CD4-positive, alpha-beta memory T cell (primary cell): ENCODE measurements at places on chromosomes 16 and 17. TPM values are rescaled to one million over a fixed set of nuclear protein-coding genes. Genes with fewer than 3 reads are reported as not detected.

- no peaks in the 10 kb centered on the region for H3K27me3 ChIP-seq
- no peaks in the 10 kb centered on the region for H3K36me3 ChIP-seq
- no peak for DNase-seq
- no peaks in the 10 kb centered on the region for H3K4me1 ChIP-seq
- H3K27ac ChIP-seq, result no peak overlapping the region
Observed at GRCh38 chr17:42918902-42919521, 18.4 kb downstream of the G6PC1 start.

- DNase-seq, result no peak
- H3K36me3 ChIP-seq, result no peaks in the 10 kb centered on the region
- no peaks in the 10 kb centered on the region for H3K4me1 ChIP-seq
Observed at GRCh38 chr16:66706506-66706880, 9.9 kb upstream of the CMTM4 start.

Gene ACAP1
- total RNA-seq, result 516 TPM

DNA sequence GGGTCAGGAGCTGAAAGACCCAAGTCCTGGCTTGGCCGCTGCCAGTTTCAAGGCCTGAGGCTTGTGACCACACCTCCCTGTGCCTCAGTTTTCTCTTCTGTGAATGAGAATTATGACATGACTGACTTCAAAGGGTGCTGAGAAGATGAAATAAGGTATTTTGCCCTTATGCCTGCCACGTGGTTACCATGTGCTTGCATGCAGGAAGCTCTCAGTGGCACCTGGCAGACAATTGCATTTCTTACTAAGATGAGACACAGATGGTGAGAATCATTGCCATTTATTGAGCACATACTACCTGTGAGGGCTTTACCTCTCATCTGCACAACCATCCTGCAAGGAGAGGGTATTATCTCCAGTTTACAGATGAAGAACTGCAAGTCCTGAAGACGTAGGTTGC lies 69.8 kb downstream of the MRM1 start:
- no peak overlapping the region for H3K4me3 ChIP-seq
- peaks cover 47% of the 10 kb centered on the region for H3K4me1 ChIP-seq
- H3K27ac ChIP-seq, result no peak overlapping the region
- DNase-seq, result no peak
- no peaks in the 10 kb centered on the region for H3K36me3 ChIP-seq

GRCh38 chr16:87297918-87298631 lies 19.1 kb downstream of the C16orf95 start:
- H3K36me3 ChIP-seq, result no peaks in the 10 kb centered on the region
- no peak for DNase-seq
- H3K4me1 ChIP-seq, result peaks cover 3% of the 10 kb centered on the region
- no peak overlapping the region for H3K27ac ChIP-seq
- H3K4me3 ChIP-seq, result no peak overlapping the region

GRCh38 chr16:11797957-11798299 lies 870 bp upstream of the ZC3H7A start:
- no peaks in the 10 kb centered on the region for H3K27me3 ChIP-seq
- peak overlapping the region; percentile 62 for H3K4me3 ChIP-seq
- DNase-seq, result no peak
- H3K36me3 ChIP-seq, result no peaks in the 10 kb centered on the region
- peak overlapping the region; percentile 99 for H3K27ac ChIP-seq
- peaks cover 61% of the 10 kb centered on the region for H3K4me1 ChIP-seq

- H3K4me3 ChIP-seq, result no peak overlapping the region
- H3K27me3 ChIP-seq, result no peaks in the 10 kb centered on the region
- no peaks in the 10 kb centered on the region for H3K36me3 ChIP-seq
- no peak for DNase-seq
Observed at GRCh38 chr17:51643702-51644490, 383.6 kb downstream of the UTP18 start.

Gene NPTX1
- total RNA-seq, result not detected

Gene CDH13
- total RNA-seq, result not detected

GRCh38 chr16:55435387-55435786 lies 43.6 kb upstream of the MMP2 start:
- no peaks in the 10 kb centered on the region for H3K4me1 ChIP-seq
- no peak overlapping the region for H3K4me3 ChIP-seq
- no peak for DNase-seq
- no peaks in the 10 kb centered on the region for H3K36me3 ChIP-seq

GRCh38 chr17:30401097-30401496 lies 22.4 kb downstream of the CPD start:
- no peaks in the 10 kb centered on the region for H3K27me3 ChIP-seq
- no peak overlapping the region for H3K27ac ChIP-seq
- H3K4me1 ChIP-seq, result no peaks in the 10 kb centered on the region

GRCh38 chr17:77772461-77772897 lies 186.0 kb upstream of the TNRC6C start:
- peaks cover 8% of the 10 kb centered on the region for H3K4me1 ChIP-seq
- peak; percentile 60 for DNase-seq
- no peak overlapping the region for H3K4me3 ChIP-seq

GRCh38 chr17:43536236-43536992 lies 9.7 kb downstream of the ETV4 start:
- no peak overlapping the region for H3K27ac ChIP-seq
- H3K4me1 ChIP-seq, result no peaks in the 10 kb centered on the region
- DNase-seq, result no peak

Gene DCTPP1
- total RNA-seq, result 15.0 TPM

Gene ARL4D
- 1.6 TPM for total RNA-seq

DNA sequence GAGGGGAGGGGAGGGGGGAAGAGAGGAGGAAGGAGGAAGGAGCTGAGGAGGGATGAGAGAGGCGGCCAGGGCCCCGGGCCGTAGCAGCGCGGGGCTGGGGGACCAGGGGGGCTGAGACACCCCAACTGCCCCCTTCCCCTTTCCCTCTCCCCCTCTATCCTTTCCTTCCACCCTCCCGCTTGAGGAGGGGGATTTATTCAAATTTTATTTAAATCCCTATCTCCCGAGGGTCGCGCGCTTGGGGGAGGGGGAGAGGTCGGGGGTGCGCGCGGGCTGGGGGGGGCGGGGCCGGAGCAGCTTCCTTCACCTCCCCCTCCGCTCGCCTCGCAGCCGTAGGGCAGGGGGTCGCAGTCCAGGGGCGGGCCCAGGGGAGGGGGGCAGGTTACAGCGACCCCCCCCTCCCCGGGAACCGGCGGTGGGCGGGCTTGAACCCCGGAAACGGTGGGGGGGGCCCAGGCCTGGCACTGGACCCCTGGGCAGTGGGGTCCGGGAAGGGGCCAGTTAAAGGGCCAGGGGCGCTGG lies at the start of gene FBXL19:
Gene FBXL19 (plus strand): TSS at position 19 of the 522 bp plus-strand sequence. CDS start 2,183 bp downstream, outside the sequence.
- peaks cover 12% of the 10 kb centered on the region for H3K4me1 ChIP-seq

Gene KRTAP16-1
- not detected for total RNA-seq

Gene OR1F1
- total RNA-seq, result 0.49 TPM

Gene RASL10B
- 0.15 TPM for total RNA-seq

- no peaks in the 10 kb centered on the region for H3K4me1 ChIP-seq
- no peak overlapping the region for H3K27ac ChIP-seq
- no peak for DNase-seq
- H3K4me3 ChIP-seq, result no peak overlapping the region
- H3K36me3 ChIP-seq, result no peaks in the 10 kb centered on the region
- no peaks in the 10 kb centered on the region for H3K27me3 ChIP-seq
Observed at GRCh38 chr16:26712876-26713275, 353.9 kb upstream of the C16orf82 start.

- DNase-seq, result no peak
- H3K36me3 ChIP-seq, result no peaks in the 10 kb centered on the region
- no peaks in the 10 kb centered on the region for H3K27me3 ChIP-seq
Observed at GRCh38 chr17:68054296-68054900, 18.9 kb downstream of the KPNA2 start.

DNA sequence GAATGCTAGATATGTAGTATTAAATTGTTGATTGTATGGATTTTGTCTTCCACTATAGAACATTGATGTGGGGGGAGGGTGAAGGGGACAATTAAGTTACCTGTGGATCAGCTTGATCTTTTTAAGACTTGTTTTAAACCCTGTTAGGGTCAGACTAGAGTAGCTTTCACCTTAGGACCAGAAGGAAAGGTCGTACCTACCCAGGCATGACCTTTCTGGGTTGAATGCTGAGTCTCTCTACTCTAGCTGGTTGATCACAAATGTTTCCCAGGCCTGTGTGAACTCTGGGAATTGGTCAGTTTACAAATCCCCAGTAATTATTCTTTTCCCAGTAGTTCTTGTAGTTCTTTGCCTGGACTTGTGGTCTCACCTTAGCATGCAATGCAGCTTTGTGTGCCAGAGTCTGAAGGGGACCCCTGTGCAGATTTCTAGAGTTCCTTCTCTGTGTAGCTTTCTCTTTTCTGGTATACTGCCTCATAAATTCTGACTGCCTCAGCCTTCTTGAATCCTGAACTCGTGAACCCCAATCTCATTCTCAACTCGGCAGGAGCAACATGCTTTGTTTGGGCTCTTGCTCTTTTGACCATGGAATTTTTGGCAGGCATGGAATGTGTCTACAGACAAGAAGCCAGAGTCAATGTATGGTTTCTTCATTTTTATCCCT lies 54.1 kb downstream of the VMP1 start:
- no peak overlapping the region for H3K27ac ChIP-seq
- no peaks in the 10 kb centered on the region for H3K27me3 ChIP-seq
- no peak overlapping the region for H3K4me3 ChIP-seq

DNA sequence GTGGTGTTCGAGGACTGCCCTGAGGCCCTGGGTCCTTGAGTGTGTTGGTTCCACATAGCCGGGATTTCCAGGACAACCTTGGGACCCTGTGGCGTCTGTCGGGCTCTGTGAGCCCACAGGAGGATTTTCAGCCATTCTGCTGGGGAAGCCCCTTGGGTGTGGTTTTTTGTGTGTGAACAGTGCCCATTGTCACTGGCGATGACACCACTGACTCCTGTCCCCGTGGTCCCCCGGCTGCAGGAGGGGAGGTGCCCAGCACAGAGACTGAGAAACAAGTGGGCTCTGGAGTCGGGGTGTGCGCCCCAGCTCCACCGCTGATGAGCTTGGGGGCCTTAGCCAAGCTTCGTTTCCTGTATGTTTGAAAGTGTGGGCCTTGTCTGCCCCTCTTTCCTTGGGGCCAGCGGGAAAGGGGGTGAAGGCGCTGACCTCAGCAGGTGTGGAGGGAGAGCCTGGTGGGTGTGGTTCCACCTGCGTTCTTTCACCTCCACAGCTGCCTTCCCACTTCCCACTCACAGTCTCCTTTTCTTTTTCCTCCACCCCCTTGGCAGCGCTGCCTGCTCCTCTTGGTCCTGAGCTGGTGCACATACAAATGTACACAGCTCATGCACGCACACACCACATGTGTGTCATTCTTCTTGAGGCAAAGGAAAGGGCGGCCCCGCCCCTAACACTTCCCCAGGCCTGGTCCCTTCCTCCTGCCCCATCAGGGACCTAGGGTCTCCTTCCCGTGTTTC lies 16.1 kb downstream of the MGRN1 start:
- H3K4me1 ChIP-seq, result peaks cover 11% of the 10 kb centered on the region
- H3K27ac ChIP-seq, result no peak overlapping the region
